ENCODE measurements at places on chromosomes 7 and 10. TPM values are rescaled to one million over a fixed set of nuclear protein-coding genes. Genes with fewer than 3 reads are reported as not detected.

- DNase-seq: no peak
These were observed 99.2 kb downstream of the CPXM2 start for GRCh38 chr10:123792248-123792978.

- DNase-seq: no peak
These were observed 18.5 kb upstream of the PRRT4 start for GRCh38 chr7:128379900-128380479.

DNA sequence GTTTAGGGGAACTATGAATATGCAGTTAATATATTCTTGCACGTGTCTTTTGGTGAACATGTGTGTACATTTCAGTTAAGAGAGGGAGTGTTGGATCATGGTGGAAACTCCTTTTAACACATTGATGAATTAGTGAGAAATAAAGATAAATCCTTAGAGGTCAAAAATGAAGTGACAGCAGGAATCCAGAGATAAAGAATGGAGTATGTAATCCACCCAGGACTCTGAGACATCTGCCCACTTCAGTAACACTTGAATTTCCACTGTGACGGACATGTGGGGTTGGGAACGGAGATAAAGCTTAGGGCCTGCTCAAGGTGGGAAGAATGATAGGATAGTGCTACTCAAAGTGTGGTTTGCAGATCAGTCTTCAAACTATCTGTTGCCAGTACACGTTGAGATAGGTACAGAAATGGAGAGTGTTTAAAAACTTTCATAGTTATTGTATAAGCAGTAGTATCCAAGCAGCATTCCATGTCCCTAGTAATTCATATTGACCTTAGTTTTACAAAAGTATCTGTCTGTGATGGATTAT lies 6.6 kb upstream of the RELN start:
- no peak for DNase-seq

GRCh38 chr10:17250736-17251135 lies 22.7 kb downstream of the VIM start:
- no peak for DNase-seq

DNA sequence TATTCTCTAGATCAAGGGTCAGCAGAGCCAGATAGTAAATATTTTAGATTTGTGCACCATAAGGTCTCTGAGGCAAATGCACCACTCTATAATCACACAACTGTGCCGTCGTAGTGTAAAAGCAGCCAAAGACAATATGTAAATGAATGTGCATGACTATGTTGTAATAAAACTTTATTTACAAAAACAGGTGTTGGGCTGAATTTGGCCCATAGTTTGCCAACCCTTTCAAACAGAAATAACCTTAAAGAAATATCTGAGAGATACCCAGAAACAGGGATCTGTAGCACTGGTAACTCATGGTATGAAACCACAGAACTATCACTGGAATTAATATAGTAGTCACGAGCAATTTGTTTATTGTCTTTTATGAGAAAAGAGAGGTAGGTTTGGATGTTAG lies 86.0 kb downstream of the ARID5B start:
- DNase-seq: no peak

DNA sequence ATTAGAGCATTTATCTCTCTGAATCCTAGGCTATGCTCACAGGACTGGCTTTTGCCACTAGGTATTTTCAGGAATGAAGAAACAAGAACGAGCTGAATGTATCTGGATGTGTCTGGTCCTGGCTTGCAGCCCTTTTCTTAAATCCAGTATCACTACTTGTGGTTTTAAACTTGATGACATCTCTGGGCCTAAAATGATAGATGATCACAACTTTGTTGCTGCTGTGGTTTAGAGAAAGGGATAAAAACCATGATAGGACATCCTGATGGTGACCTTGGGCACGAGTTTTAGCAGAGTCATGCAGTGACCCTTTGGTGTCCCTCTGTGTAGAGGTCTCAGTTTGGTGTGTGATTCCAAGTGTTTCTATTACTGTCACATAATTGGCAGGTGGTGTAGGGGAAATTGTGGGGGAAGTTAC lies 31.7 kb upstream of the SEMA3C start:
- no peak for DNase-seq

DNA sequence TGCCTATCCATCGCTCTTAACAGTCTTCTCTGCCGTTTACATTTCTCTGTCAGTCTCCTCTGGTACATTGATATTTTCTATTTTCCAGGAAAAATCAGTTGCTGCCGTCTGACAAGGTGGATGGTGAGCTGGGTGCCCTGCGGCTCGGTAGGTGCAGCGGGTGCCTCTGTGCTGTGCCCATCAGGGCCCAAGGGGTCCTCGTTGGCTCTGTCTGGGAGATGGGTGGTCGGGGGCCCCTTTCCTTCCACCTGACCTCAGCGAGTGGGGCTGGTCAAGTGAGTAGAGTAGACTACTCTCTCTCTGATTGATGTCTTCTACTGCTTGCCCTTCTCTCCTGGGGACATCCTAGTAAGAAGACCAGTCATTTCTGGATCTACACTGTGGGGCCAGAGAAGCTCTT lies 57.4 kb downstream of the MINDY4 start:
- no peak for DNase-seq

MARCHF5 gene
- polyA plus RNA-seq: 29.6 TPM

DNA sequence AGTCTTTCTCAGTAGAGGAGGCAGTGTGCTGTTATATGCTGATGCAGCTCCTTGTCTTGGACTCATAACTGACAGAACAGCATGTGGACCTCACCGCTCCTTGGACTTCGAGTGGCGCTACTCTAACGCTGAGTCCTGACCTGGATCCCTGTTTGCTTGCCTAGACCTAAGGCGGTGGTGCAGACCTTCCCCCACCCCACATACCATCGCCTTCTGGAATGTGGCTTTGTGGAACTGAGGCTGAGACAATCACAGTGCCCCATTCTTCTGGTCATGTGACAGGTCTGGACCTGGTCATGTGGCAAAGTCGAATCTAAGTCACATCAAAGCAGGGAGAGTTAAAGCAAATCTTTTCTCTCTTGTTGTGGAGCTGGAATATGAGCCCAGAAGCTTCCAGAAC lies 190.7 kb upstream of the MKI67 start:
- DNase-seq: no peak
